Neural progenitor cell (in vitro differentiated cells): ENCODE measurements at places on chromosomes 12 and 14.

DNA sequence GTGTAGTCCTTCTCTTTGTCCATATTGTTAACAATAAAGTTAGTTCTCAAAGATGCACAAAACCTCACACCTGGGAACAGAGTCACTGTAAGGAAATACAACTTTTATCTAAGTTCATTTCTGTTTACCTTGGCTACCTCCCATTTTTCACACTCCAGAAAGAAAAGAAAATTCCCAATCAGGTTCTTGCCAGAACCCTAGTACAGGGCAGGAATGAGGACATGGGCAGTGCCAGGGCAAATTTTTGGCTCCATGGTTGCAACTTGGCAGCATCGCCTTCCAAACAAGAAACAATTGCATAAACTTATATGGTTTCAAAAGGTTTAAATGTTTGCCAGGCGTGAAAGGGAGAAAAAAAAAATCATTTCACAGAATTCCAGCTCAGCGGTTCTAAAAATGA is 296.3 kb upstream of the PRKD1 start:
- H3K4me3 ChIP-seq = no peak overlapping the region
- H3K27ac ChIP-seq = no peak overlapping the region
- DNase-seq = no peak
- no peaks in the 10 kb centered on the region for H3K27me3 ChIP-seq

DNA sequence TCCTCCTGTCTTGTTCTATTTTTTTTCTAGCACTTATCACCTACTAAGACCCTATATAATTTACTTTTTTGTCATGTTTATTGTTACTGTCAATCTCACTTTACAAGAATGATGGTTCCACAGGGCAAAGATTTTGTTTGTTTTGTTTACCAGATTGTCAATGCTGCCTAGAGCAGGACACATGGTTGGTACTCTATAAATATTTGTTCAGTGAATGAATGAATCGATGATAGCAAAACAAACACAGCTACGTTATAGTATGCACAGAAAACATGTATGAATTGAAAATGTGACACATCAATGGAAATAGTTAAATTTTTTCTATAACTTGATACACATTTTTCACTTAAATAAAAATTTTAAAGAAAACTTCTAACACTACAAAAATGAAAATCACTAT is 67.1 kb upstream of the KRR1 start:
- H3K4me3 ChIP-seq = no peak overlapping the region
- H3K27me3 ChIP-seq = no peaks in the 10 kb centered on the region
- H3K36me3 ChIP-seq = no peaks in the 10 kb centered on the region
- no peak overlapping the region for H3K27ac ChIP-seq

- H3K4me3 ChIP-seq = no peak overlapping the region
- H3K36me3 ChIP-seq = no peaks in the 10 kb centered on the region
- H3K4me1 ChIP-seq = peaks cover 19% of the 10 kb centered on the region
- no peak overlapping the region for H3K27ac ChIP-seq
- H3K27me3 ChIP-seq = no peaks in the 10 kb centered on the region
Observed at GRCh38 chr12:3161861-3162260, 84.7 kb downstream of the TSPAN9 start.

DNA sequence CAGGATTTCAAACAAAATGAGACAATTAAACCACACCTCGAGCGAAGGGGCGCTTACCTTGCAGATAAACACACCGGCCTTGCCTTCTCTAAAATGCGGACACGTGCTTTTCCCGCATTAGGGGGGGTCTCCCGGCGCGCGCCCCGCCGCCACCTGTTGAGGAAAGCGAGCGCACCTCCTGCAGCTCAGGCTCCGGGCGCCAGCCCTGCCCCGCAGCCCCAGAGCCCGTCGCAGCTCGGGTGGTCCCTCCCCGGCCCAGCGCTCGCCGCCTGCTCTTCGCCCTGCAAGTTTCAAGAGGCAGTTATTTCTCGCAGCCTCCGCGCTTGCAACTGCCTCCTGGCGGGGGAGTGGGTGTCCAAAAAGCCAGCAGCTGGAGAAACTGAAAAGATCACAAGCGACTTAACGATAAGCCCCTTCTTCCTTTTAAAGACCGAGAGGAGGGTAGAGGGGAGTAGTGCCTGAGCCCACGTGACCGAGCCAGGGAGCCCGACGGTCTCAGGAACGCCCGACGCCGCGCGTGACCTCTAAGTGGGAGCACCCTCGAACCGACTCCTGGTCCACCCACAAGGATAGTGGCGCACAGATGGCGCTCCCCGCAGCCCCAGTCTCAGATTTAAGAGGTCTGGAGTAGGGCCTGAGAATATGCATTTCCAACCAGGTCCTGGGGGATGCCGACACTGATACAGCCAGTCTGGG is at the start of gene ESR2:
TSS of gene ESR2 (minus strand) at position 396 of the 696 bp plus-strand sequence. CDS start 11,386 bp downstream, outside the sequence.
- no peak within 1 kb of the TSS for H3K27ac ChIP-seq
- H3K27me3 ChIP-seq = peaks cover 42% of the 10 kb centered on the region
- peaks cover 8% of the 10 kb centered on the region for H3K4me1 ChIP-seq
- DNase-seq = peak; percentile 86
- peak within 1 kb of the TSS; percentile 55 for H3K4me3 ChIP-seq

GRCh38 chr14:53766106-53766505 is 190.5 kb downstream of the BMP4 start:
- no peaks in the 10 kb centered on the region for H3K27me3 ChIP-seq
- H3K4me1 ChIP-seq = no peaks in the 10 kb centered on the region
- H3K36me3 ChIP-seq = no peaks in the 10 kb centered on the region
- no peak overlapping the region for H3K4me3 ChIP-seq
- no peak for DNase-seq

DNA sequence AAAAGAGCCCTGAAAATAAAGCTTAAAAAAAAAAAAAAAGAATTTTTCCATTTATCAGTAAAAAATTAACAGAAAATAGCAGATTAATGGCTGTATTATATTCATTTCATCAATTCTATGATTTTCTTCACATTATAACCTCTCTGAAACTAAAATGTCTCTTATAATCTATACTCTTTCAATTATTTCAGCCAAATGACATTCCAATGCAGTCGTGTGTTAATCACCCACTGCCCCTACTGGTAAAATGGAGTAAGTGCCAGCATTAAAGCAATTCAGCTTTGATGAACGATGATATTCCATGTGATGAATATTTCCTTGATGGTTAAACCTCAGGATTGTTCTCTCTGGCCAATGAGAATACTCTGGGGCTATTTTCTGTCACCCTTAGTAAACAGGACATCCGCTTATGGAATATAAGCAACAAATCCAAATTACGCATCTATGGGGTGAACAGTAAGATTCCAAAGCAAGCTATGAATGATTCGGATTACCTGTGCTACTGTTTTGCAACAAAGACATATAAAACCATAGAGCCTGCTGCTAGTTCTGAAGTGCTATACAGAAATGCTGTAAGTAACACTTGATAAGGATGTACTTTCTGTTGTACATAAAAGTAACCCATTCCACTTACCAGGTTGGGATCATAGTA is 20.3 kb upstream of the SYCP3 start:
- no peak overlapping the region for H3K4me3 ChIP-seq
- no peaks in the 10 kb centered on the region for H3K27me3 ChIP-seq
- DNase-seq = peak; percentile 46
- H3K36me3 ChIP-seq = no peaks in the 10 kb centered on the region

DNA sequence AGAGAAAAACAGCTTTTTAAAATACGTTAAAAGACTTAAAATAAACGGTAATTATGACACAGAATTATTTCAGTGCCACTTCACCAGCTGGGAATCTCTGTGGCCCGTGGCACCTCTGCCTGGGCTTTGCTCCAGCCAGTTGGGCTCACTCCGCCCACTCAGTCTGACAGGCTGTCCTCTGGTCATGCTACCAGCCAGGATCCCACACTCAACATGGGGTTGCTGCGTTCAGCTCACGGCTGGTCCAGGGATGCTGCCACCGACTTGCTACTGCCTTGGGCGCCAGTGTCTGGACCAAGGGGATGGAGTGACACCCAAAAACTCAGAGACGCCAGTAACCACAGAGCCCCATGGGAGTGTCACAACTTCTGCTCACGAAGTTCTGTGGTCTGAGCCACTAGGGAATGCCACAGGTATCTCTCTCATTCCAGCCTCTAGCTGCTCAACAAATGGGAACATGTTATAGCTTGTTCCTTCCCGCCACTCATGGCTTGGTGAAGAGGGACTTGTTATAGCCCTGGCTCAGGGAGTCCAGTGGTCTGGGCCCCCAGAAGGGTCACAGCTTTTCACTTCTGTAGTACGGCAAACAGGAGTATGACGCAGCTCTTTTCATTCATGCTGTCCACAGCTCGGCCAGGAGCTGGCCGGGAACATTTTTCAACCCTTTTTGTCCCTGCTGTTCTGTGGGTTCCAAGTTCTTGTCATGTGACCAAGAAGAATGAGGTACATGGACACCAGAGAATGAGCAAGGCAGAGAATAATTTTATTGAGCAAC is 23.4 kb upstream of the ATXN7L3B start:
- no peaks in the 10 kb centered on the region for H3K4me1 ChIP-seq
- H3K4me3 ChIP-seq = no peak overlapping the region

DNA sequence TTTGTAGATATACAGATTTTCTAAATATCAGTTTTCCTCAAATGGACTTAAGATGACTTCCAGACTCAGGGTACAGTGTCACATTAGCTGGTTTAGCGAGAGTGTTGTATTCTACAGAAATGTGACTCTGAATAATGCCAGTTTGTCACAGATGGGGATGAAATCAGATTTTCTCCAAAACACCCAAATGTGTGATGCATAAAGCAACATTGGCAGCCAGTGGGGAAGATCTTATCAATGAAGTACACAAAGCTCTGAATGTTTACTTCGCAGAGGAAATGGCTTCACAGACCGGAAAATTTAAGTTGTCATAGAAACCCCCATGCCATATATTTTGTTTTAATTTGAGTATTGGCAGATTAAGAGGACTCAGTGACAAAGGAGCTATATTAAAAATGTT is 29.9 kb downstream of the ANO4 start:
- no peak overlapping the region for H3K27ac ChIP-seq
- no peaks in the 10 kb centered on the region for H3K36me3 ChIP-seq
- H3K27me3 ChIP-seq = no peaks in the 10 kb centered on the region
- no peaks in the 10 kb centered on the region for H3K4me1 ChIP-seq
- no peak for DNase-seq
- no peak overlapping the region for H3K4me3 ChIP-seq

DNA sequence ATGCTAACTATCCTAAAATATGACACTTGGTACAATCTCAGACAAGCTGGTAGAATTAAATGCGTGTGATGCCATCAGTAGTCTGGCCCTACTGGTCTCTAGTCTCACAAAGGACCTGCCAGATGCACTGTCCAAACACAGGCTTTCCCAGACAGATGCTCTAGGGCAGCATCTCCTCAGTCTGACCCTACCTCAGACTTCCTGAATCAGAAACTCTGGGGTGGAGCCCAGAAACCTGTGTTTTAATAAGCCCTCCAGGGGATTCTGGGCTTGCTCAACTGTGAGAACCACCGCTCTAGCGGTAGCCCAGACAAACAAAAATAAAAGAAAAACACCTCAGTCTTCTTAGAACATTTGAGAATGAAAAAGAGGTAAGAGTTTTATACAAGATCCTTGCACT is 48.0 kb downstream of the BDKRB1 start:
- no peak for DNase-seq
- H3K4me3 ChIP-seq = no peak overlapping the region
- no peaks in the 10 kb centered on the region for H3K4me1 ChIP-seq
- no peak overlapping the region for H3K27ac ChIP-seq
- no peaks in the 10 kb centered on the region for H3K27me3 ChIP-seq

GRCh38 chr12:131950182-131950913 is 606 bp downstream of the EP400 start:
- H3K4me3 ChIP-seq = peak overlapping the region; percentile 92
- DNase-seq = peak; percentile 65
- H3K27ac ChIP-seq = no peak overlapping the region
- H3K4me1 ChIP-seq = no peaks in the 10 kb centered on the region
- no peaks in the 10 kb centered on the region for H3K36me3 ChIP-seq
- H3K27me3 ChIP-seq = no peaks in the 10 kb centered on the region

GRCh38 chr14:23171222-23171975 is 12.1 kb downstream of the SLC7A8 start:
- no peak overlapping the region for H3K4me3 ChIP-seq
- DNase-seq = no peak
- no peak overlapping the region for H3K27ac ChIP-seq
- no peaks in the 10 kb centered on the region for H3K36me3 ChIP-seq
- H3K4me1 ChIP-seq = peaks cover 60% of the 10 kb centered on the region

DNA sequence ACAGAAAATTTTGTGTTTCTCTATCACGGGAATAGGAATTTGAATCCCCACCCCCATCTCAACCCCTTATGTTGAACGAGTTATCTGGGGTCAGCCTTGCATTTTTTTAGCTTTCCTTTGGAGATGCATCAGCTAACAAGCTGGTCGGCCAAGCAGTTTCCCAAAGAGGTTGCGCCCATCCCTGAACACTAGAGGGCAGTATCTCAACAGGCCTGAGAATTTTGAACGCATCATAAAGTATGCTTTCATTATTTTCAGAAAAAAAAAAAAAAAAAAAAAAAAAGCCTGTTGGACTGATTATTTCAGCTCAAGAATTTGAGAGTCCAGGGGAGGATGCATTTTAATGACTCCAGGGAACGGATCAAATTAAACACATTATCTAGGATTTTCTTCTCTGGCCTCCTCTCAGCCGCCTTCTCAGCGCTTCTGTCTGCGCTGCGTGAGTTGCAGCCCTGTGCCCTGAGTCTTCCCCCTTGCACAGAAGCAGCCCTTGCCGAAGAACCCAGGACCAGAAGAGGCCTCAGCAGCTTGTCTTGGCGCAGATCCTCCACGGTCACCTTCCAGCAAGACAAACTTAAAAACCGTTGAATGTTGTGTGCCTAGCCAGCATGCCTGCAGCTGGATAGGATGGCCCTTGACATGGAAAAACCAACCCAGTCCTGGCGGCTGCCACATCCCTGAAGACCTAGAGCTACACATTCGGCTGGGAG is 76.6 kb upstream of the GZMB start:
- no peaks in the 10 kb centered on the region for H3K36me3 ChIP-seq
- H3K4me1 ChIP-seq = no peaks in the 10 kb centered on the region
- H3K4me3 ChIP-seq = no peak overlapping the region
- peak; percentile 68 for DNase-seq

- H3K4me1 ChIP-seq = peaks cover 5% of the 10 kb centered on the region
- DNase-seq = no peak
- no peak overlapping the region for H3K27ac ChIP-seq
- H3K36me3 ChIP-seq = no peaks in the 10 kb centered on the region
Observed at GRCh38 chr12:15726027-15726877, 62.9 kb downstream of the EPS8 start.

DNA sequence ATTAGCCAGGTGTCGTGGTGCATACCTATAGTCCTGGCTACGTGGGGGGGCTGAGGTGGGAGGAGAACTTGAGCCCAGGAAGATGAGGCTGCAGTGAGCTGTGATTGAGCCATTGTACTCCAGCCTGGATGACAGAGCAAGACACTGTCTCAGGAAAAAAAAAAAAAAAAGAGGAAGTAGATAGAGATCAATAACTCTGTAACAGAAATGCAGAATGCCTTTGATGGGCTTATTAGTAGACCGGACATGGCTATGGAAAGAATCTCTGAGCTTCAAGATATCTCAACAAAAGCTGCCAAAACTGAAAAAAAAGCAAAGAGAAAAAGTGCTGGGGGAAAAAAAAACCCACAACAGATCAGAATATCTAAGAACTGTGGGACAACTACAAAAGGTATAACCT is 37.5 kb downstream of the GPR68 start:
- H3K36me3 ChIP-seq = no peaks in the 10 kb centered on the region
- DNase-seq = no peak
- H3K4me3 ChIP-seq = no peak overlapping the region
- H3K4me1 ChIP-seq = peaks cover 10% of the 10 kb centered on the region
- no peaks in the 10 kb centered on the region for H3K27me3 ChIP-seq

- peaks cover 9% of the 10 kb centered on the region for H3K4me1 ChIP-seq
- no peaks in the 10 kb centered on the region for H3K27me3 ChIP-seq
- H3K36me3 ChIP-seq = no peaks in the 10 kb centered on the region
- no peak overlapping the region for H3K4me3 ChIP-seq
Observed at GRCh38 chr12:108914121-108914531, 34.2 kb downstream of the DAO start.

GRCh38 chr14:101894365-101895081 is 69.8 kb upstream of the DYNC1H1 start:
- peaks cover 11% of the 10 kb centered on the region for H3K36me3 ChIP-seq
- no peaks in the 10 kb centered on the region for H3K4me1 ChIP-seq
- no peak for DNase-seq
- H3K4me3 ChIP-seq = no peak overlapping the region
